ENCODE measurements at places on chromosomes 4 and X.

- no peak for DNase-seq
These were observed 780.9 kb downstream of the ARAP2 start for GRCh38 chr4:35463251-35463952.

- DNase-seq, result no peak
These were observed 484.1 kb downstream of the SMARCA1 start for GRCh38 chrX:129039176-129039575.

DNA sequence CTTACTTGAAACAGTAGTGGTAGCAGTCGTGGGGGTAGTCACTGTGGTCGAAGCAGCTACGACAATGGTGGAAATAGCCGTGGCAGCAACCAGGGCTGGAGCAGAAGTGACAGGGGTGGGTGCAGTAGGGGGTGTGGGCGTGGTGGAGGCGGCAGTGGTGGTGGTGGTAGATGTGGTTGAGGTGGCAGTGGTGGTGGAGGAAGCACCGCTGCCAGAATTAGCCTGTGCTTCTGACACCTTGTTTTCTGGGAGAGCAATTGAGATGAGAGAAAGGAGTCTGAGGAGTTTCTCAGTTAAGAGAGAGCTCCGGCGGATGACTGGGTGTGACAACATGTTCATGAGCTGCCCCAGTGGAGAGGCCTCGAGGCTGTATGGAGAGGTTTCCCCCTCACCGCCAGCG is 113.5 kb upstream of the HSD17B10 start:
- DNase-seq, result no peak

DNA sequence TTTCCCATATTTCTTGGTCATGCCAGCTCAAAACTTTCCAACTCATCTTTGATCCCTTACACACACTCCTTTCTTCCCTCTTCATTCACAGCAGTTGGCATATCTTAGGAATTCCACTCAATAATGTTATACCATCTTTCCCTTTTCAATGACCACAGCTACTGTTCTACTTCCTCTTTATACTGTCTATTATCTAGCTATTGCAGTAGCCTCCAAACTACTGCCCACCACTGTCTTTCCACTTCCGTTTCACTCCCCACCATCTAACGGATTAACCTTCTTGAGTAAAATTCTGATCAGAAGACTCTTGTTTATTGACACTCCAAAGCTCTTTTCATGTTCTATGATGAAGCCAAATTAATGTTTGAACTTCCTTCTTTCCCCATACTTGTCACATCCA is 55.8 kb downstream of the ADAMTS3 start:
- no peak for DNase-seq

DNA sequence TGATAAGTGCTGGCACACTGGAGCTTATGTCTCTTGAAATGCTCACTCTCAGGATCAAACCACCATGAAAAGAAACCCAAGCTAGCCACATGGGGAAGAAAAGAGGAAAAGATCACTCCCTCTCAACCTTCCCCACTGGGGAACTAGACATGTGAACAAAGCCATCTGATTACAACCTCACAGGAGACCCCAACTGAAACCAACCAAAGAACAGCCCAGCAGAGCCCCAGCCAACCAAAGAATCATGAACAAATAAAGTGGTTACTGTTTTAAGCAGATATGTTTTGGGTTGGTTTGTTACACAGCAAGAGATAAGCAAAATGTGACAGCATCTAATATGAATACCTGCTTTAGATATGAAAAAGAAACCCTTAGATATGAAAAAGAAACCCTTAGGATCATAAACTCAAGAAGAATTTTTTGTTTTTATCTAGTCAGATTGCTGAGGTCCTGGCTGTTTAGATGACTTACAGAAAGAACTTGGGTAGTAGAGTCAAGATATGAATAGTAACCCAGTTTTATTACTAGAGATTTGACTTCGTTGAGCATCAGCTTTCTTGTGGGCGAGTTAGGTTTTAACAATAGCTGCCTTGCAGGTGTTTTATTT is 23.7 kb upstream of the TLR7 start:
- DNase-seq, result no peak

GRCh38 chr4:44320833-44321232 is 127.8 kb downstream of the KCTD8 start:
- no peak for DNase-seq

DNA sequence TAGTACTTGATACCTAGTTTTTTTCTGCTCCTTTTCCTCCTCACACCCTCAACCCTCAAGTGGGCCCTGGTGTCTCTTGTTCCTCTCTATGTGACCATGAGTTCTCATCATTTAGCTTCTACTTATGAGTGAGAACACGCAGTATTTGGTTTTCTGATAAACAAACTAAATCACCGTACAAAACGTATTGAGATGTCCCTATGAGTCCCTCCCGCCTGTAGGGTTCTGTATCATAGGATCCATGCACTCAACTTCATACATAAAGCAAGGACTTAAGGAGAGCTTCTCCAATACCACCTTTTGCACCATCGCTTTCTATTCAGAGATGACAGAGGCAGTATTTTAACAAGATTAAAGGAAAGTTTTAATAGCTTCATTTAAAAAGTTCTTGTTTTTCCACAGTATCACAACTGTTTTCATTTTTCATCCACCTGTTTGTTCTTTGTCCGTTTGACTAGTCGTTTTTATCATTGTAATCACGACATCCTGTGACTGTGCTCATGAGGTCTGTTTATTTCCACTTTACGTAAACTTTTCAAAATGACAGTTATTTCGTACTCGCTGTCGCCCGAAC is 457 bp upstream of the RAB9A start:
- DNase-seq, result no peak

GRCh38 chr4:142563682-142564291 is 282.3 kb downstream of the INPP4B start:
- DNase-seq, result no peak

DNA sequence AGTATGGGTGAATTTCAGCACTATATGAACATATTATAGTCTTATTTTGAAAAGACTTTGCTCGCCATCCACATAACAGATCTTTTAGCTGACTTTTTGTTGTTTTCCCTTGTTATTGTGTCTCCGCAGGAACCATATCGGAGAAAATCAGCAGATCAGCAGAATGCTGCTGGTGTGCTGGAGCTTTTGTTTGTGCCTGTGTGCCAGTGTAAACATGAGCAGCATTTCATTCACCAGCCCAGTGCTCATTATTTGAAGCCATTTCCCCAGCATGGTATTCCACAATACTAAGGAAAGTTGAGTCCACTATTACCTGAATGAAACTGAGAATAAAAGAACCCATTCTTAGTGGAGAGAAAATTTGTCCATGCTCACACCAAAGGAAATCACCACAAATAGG is 261.8 kb upstream of the ARX start:
- DNase-seq, result no peak

GRCh38 chr4:138644322-138644721 is 371.3 kb upstream of the NOCT start:
- DNase-seq, result no peak
